ENCODE measurements at places on chromosomes 12 and 14.

GRCh38 chr12:120847814-120848213 lies 56.3 kb downstream of the SPPL3 start:
- no peak for DNase-seq

DNA sequence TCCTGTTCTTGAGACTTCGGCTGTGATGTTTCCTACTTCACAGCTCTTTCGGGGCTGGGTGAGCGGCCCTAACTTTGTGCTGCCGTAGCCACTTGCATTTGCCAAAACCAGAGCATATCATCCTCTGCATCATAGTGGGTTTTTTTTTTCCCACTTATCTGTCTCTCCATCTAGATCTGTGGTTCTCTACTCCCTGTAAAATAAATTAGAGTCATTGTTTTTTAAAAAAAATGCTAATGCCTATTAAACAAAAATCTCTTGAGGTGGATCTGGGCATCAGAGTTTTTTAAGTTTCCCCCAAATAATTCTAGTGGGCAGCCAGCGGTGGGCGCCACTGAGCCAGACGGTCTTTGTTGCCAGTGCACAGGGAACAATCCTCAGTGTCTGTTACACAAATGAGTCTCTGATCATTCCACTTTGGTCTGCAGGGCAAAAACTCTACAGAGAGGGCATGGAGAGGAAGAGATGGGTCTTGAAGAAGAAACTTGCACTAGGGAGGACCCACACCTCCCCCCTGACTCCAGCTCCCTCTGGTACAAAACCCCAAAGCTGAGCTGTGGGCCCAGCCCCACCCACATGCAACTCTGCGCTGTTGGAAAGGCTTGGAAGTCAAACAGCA lies 62.4 kb upstream of the BCL2L14 start:
- no peak for DNase-seq

- DNase-seq: peak; percentile 54
These were observed 51.2 kb downstream of the ACSS3 start for GRCh38 chr12:81128930-81129554.

DNA sequence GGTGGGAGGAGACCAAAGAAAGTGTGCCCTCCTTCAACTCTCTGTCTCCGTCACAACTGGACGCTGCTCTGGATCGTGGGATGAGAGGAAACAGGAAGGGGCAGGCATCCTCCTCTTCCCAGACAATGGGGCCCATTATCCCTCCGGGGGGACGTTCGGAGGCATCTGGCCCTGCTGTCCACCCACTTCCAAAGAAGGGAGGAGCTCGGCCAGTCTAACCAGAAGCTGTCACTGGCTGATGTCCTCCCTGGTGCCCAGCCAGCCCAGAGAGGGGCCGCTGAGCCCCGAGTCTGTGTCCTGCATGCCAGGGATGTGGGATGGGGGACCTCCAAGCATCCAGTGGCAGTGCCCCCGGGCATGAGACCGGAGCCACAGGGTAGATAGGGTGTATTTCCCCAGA lies 39.8 kb upstream of the MEG3 start:
- DNase-seq: no peak

DNA sequence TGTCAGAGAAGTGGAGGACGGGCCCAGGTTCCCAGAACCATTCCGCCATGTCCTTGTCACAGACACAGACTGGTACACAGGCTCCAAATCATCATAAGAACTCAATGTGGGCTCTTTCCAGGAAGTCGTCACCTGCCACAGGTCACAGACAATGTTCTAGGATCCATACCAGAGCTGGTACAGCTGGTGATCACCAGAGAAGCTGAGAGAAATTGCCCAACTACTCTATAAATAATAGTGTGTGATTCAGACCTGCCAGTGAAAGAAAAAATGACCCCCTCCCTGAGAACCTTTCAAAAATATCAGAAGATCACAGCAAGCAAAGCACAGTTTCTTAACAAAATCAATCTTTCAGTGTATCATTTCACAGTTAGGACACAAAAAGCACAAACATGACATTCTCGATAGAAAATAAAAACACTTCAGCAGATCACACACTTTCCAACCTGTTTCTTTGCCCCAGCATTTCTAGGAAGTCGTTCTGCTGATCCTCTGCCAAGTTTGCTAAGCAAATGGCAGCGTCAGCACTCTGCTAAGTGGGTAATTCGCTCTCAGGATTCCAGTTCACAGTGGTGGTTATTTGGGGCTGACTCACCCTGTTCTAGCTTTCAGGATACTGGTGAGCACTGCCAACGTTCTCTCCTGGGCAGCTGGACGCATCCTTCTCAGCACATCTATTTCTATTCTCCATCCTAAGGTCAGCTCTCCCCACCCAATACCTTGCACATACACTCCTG lies 223.3 kb upstream of the SFSWAP start:
- DNase-seq: no peak

DNA sequence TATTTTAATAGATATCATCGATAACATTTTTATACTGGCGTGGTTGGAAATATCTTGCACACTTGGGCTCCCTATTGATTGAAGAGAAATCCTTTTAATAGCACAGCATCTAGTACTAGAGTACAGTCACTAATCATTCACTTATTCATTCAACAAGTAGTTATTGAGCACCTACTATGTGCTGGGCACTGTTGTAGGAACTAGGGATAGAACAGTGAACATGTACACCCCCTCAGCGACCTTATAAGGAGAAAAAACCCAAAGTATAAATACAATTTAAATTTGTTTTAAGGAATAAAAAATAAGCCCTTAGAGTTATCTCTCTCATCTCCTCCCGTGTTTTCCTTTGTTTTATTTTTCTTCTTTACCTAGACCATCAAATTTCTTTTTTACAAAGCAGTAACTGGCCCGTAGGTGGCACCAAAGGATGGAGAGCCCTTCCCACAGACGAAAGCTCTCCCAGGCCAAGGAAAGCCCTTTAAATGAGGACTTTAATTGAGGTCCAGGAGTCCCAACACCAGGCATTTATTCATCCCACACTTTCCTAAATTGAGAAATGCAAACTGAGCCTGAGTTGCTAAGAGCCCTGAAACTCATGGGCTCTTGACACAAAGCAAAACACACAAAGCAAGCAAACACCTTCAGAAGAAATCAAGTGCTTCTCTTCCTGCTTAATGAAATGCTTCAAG lies 29.0 kb downstream of the PEBP1 start:
- DNase-seq: peak; percentile 39

DNA sequence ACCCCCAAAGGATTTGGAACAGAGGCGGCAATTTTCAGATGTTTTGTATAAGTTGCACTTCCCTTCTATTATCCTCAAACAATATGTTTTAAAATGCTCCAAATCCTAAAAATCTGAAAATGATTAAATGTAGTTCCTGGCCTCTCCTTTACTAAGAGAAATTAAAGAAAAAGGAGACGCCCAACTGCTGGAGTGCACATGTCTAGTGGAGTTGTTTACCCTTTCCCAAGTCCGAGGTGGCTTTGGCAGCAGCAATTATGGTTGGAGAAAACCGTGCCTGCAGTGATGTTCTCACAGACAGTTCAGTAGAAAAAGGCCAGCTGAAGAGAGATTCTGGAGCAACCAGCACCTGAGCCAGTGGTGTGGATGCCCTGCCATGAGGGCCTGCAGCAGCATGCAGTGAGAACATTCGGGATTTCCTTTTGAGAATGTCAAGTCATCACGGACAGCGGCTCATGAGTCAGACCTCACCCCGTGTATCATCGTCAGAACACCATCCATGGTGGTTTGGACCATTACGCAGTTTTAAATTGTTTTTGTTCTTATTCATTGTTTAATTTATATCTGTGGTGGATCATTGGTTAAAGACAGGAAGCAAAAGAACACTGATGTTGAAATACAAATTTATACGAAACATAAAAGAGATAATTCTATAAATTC lies 179.0 kb upstream of the KRR1 start:
- DNase-seq: peak; percentile 99

DNA sequence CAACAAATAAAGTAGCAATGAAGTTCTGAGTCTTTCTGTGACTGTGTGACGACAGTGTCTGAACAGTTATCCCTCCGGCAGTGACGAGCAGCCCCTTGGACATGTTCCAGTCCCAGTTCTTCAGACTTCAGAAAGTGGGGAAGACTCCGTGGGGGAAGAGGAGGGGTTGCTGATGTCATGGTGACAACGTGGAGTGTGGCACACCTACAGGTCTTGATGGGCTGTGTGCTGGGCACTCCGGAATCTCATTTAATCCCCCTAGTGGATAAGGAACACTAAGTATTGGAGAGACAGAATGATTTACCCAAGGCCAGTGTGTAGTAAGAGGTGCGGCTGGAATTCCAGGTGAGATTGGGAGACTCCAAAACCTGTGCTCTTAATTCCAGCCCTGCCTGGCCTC lies 280.2 kb downstream of the CACNA1C start:
- DNase-seq: peak; percentile 59

DNA sequence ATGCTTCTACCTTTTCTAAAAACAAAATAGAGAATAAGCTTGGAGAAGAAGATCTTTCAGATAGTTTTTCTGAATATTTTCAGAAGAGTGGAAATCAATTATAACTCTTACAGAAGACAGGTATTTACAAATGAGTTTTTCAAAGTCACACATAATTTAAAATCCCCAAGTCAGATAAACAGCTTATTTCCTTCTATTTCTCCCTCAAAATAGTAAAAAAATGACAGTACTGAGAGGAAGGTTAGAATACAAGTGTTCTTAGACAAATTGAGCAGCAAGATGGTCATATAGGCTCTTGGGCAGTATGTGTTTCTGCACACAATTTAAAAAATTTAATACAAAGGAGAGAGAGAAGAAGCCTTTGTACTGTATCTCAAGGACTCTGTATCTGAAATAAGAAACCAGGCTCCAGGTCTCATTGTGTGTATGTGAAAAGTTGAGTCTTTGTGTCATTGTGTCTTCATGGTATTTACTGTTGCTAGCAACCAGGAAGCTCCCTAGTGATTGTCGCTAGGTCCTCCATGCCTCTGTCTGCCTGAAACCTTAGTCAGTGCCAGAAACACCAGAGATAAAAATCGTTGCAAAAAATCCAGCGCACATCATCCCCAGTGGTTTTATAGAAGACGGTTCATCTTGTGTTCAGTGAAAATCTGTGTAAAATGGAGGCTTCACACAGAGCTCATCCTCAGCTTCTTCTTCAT lies 12.9 kb upstream of the TUBA1A start:
- peak; percentile 88 for DNase-seq

- DNase-seq: no peak
These were observed 57.1 kb upstream of the KRAS start for GRCh38 chr12:25307818-25308217.

- no peak for DNase-seq
These were observed 211.4 kb downstream of the PHETA1 start for GRCh38 chr12:111157486-111157885.

GRCh38 chr12:54683398-54683797 lies 35.2 kb upstream of the DCD start:
- DNase-seq: no peak

DNA sequence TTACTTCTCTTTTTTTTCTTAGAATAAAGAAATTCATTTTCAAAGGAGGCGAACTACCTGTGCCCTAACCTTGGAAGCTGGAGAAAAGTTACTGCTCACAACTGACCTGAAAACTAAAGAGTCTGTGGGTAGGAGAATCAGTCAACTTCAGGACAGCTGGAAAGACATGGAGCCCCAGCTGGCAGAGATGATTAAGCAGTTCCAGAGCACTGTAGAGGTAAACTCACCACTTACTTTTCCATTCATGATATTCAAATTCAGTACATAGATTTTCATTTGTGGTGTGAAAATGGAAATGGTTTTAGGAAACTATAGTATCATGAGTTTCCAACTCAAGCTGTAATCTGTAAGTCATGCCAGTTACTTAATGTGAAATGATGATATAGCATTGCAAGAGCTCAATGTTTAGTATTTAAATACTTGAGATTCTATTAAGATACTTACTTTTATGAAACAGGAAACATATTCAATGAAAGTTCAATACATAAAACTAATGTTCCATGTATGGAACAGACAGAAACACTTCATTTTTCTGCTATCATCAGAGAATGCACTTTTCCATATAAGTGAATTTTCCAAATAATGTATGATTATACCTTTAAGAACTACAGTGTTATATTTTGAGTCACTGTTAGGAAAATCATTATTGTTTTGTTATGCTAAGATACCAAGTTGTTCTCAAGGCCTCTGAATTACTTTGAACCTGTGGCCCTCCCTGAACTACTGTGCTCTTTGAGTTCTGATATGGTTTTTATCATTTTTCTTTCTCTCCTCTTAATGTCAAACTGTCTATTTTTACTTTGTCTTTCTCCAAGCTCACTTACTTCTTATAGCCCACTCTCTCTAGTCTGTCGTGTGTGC lies 119.0 kb downstream of the ESR2 start:
- DNase-seq: no peak

DNA sequence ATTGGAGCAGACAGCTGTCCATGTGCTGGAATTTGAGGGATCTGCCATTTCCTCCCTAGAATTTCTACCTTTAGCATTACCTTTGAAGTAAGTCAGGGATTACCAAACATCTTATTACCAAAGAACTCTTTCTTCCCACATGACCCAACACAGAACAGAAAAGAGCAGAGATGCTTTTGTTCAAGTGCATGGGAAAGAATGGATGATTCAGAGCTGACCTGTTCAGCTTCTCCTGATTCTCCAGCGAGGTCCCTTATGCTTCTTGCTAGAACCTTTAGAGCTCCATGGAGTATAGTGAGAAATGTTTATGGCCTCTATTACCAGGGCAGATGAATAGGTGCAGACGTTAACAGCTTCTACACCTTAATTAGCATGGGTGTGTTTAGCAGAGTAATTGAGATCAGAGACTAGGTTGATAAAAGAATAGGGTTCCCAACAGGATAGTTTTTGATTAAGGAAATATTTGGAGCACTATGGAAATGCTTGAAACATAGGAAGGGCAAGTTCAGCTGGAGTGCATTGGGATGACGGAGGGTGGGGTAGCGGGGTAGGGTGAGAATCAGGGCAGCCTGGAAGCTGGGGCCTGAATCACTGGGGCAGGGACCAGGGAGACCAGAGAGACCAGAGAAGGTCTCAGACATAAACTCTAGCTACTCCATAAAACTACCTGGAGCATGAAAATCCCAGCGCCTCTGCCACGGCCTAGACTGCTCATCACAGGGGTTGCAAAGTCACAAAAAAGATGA lies 223.7 kb downstream of the CACNA1C start:
- DNase-seq: no peak

DNA sequence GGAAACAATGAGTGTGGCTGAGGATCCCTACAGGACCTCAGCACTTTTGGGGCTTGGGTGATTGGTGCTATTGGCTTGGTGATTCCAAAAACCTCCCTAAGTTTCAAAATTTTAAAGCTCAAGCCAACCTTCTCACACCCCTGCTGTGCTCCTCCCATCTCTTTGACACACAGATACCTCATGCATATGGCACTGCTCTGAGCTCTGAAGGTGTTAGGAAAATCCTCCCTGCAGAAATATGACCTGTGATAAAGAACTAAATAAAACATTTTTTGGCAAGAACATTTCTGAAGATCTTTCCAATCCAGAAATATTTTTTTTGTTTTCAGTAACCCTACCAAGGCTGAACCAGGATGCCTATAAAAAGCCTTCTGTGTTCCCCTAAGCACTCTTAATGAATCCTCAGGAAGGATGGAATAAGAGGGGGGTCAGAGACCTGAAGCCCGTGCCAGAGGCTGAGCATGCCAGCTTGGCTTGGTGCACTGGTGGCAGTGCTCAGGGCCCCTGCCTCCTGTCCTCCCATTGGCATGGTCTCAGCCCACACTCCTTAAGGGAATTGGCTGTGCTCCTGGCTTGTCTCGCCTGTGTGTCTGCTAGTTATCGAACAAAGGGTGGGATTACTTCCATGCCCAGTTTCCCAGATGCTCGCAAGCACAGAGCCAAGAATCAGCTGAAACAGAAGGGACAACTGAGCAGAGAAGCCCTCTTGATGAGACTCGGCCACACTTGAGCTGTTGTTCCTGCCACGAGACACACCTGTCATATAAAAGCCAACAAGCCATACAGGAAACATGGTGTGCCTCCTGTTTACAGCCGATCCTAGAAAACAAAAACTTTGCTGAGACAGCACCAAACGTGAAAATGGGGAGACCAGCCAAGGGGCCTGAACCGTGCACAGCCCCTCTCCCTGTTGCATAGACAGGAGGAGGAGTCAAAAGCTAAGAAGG lies 132.7 kb upstream of the EEA1 start:
- DNase-seq: no peak

All from iris pigment epithelial cell (primary cell).